ENCODE measurements at places on chromosomes 3 and 15.

DNA sequence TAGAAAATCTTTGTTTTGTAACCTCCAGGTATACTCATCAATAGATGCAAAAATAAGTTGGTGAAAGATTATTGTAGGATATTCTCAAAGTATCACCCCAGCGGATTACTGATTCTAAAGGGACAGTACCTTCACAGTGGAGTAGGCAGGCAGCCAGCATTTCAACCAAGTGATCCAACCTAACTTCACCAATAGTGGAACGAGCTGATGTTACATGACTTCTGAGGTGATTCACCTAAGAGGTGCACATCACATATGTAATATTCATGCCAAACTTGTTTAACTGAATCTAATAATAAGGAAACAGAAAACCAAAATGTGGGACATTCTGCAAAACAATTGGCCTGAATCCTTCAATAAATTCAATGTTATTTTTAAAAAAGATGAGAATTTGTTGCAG lies 14.3 kb downstream of the MYZAP start:
- DNase-seq: no peak

GRCh38 chr3:23659274-23659673 lies 146.5 kb upstream of the UBE2E1 start:
- DNase-seq: no peak

- DNase-seq: no peak
Measured at GRCh38 chr3:9795207-9795606, 2.3 kb downstream of the ARPC4 start.

DNA sequence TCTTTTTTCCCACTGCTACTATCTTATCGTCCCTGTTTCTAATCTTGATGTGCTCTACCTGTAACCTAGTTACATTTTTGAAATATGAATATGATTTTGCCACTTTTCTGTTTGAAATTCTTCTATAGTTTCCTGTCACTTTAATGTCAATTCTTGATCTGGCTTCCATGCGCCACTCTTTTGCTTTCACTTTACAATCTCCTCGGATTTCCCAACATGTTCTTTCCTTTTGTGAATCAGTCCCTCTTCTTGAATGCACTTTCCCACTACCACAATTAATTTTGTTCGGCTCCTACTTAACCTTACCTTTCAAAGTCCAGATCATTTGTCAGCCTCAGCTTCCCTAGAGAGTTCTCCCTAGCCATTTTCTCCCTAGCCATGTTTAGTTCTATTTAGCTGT lies 8.3 kb downstream of the TIMMDC1 start:
- no peak for DNase-seq

GRCh38 chr3:153287017-153287416 lies 125.0 kb downstream of the RAP2B start:
- DNase-seq: no peak

DNA sequence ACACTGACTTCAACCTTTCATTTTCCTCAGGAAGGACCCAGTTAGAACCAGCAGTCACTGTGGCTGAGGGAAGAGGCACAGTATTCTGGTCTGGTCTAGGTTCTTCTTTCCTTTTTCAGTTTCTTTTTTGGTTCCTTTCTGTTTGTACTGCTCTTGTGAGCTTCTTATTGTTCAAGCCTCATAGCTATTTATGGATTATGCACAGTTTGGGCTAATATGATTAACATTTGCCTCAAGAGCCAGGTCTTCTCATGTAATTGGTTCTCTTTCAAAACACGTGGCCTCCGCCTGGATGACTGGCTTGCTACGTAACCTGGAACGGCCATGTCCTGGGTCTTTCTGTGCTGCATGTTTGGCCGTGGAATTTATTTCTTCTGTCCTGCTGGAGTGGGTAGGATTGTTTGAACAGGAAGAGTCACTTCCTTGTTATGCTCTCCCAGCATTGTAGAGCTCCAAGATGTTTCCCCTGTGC lies 43.3 kb downstream of the RBMS3 start:
- DNase-seq: no peak

- no peak for DNase-seq
Measured at GRCh38 chr15:99402014-99402729, 150.9 kb downstream of the LRRC28 start.

Data from activated CD4-positive, CD25-positive, alpha-beta regulatory T cell (primary cell).